Right cardiac atrium (tissue), 5 donors: ENCODE measurements at places on chromosomes 2 and 18. TPM values are rescaled to one million over a fixed set of nuclear protein-coding genes. Genes with fewer than 3 reads are reported as not detected.

Gene MALT1
- 11.1 TPM for total RNA-seq

- DNase-seq = no peak
Observed at GRCh38 chr2:107712857-107713256, 113.8 kb upstream of the RGPD4 start.

DNA sequence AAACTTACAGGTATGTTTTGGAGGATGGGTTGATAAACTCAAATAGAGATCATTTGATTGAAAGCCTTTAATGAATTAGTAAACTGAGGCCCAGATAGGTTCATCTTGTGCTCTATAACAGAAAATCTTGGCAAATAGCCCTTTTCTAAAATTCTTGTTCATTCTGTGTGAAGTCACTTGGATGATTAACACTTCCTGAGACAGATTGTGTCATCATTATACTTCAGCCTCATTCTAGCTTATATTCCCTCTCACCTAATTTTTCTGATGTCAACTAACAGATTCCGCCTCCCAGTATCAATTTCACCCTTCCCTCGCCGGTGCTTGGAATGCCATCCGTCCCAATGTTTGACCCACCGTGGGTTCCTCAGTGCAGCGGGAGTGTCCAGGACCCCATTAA lies 84.2 kb upstream of the RPE start:
- no peak for DNase-seq

Gene WDR12
- total RNA-seq = 56.5 TPM

GRCh38 chr18:26185267-26185666 lies 41.0 kb upstream of the TAF4B start:
- no peak for DNase-seq

DNA sequence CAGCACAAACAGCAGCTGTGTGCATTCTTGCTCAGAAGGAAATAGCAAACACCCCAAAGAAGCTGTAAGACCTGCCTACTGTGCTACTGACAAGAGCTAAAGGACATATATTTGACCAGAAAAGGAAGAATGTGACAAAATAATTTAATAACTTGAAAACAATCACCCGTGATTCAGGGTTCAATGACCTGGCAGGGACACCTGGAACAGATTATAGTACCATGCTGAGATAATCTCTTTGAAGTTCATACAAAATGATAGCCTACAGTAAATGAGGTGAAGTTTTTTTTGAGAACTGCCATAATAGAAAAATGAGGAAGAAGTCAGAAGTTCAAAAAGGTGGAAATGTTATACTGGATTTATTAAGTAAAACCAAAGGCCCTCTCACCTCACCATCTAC lies 324.8 kb upstream of the GULP1 start:
- DNase-seq = no peak

- DNase-seq = peak; percentile 60
Observed at GRCh38 chr2:217922101-217923006, 80.4 kb downstream of the TNS1 start.

- DNase-seq = no peak
Observed at GRCh38 chr18:58341916-58342315, 287.0 kb downstream of the ALPK2 start.

DNA sequence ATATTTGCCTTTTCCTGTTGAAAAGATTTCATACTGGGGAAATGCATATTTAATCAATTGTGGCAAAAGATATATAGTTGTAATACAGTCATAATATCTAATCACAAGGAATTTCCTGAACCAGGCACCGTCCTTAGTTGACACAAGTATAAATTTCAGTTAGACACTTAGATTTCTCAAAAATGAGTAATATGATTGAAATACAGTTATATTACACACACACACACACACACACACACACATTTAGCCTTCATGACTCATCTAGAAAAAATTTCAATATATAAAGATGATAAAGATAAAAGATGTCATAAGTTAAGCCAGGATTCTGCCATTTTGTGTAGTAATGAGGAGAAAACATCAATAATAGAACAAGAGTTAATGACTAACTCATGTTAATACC lies 258.4 kb upstream of the ZNF804A start:
- DNase-seq = no peak
